SHP77 treated with DMSO at 0.1 percent for 48 hours (cell line): ENCODE measurements at places on chromosomes 13 and 19.

DNA sequence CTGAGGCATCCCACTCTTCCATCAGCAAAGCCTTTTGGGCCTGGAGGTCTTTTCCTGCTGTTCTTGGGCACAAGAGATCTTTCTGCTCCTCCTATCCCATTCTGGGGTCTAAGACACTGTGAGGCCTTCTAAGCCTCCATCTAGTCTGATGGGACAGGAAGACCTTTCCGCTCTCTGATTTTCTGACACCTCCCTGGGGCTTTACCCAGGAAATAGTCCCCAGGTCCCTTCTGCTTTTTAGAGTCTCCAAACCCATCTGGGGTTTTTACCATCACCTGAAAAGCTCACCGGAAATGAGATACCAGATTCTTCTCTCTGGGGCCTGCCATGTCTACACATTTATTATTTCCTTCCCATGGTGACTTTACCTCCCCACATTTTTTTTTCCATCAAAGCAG, 21.1 kb downstream of the CLEC17A start:
- no peak for DNase-seq

- no peak for DNase-seq
Observed at GRCh38 chr13:84946192-84946591, 853.0 kb downstream of the SLITRK6 start.

GRCh38 chr13:109785141-109785891, 1.1 kb downstream of the IRS2 start:
- DNase-seq: peak; percentile 52

DNA sequence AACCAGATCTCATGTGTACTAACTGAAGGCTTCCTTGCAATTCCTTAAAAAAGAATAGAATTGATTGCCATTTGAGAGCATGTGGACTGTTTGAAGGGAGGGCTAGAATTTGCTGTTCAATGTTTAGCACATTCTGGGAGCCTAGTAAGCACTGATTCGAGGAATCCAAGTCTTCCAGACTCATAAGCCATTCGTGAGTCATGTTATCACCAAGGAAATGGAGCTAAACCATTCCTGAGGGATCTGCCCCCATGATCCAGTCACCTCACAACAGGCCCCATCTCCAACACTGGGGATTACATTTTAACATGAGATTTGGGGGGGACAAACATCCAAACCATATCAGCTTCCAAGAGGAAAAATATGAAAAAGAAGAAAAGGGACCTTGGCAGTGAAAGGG, 276.4 kb downstream of the KCNRG start:
- DNase-seq: no peak
